Testis (tissue), 5 donors: ENCODE measurements at places on chromosomes 3 and 15.

DNA sequence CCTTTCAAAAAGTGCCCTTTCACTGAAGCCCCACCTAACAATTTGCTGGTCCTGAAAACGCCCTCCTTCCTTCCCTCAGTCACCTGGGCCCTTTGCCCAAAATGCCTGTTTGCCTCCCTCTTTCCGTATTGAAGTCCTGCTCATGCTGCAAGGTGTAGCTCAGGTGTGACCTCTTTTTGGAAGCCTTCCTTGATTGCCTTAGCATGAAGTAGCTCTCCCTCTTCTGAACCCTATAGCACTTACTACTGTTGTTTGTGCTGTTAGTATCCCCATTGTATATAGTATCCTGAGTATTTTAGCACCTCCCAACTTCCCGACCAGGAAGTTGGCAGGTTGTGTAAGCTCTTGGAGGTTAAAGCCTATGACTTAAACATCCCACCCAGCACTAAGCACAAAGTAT is 1.7 kb downstream of the PLS1 start:
- H3K27me3 ChIP-seq, result no peaks in the 10 kb centered on the region
- DNase-seq, result no peak
- H3K36me3 ChIP-seq, result no peaks in the 10 kb centered on the region
- no peak overlapping the region for H3K4me3 ChIP-seq
- no peak overlapping the region for H3K27ac ChIP-seq
- peaks cover 3% of the 10 kb centered on the region for H3K4me1 ChIP-seq

GRCh38 chr3:49844464-49845183 is 11.7 kb downstream of the TRAIP start:
- peaks cover 3% of the 10 kb centered on the region for H3K4me1 ChIP-seq
- H3K36me3 ChIP-seq, result no peaks in the 10 kb centered on the region
- H3K27ac ChIP-seq, result no peak overlapping the region

DNA sequence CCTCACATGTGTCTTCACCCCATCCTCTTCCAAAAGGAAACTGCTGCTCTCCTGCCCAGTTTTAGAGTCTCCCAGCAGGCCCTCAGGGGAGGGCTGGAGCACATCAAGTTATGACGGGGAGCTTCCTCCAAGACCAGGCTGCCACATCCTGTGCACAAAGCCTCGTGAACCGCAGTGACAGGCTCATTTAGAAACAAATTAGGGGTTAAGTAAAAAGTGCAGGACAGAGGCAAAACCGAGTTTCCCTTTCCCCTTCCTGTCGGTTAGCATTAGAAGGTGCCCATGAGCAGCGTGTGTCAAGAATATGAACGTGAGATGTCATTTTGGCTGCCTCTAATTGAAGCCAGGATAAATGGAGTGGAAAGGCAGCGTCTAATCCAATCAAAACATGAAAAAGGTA is 199.7 kb downstream of the ARRDC4 start:
- no peaks in the 10 kb centered on the region for H3K27me3 ChIP-seq
- no peaks in the 10 kb centered on the region for H3K4me1 ChIP-seq
- no peak overlapping the region for H3K4me3 ChIP-seq
- H3K36me3 ChIP-seq, result no peaks in the 10 kb centered on the region

GRCh38 chr3:11090551-11090950 is 63.7 kb upstream of the HRH1 start:
- H3K27me3 ChIP-seq, result no peaks in the 10 kb centered on the region
- H3K36me3 ChIP-seq, result no peaks in the 10 kb centered on the region
- DNase-seq, result no peak
- no peak overlapping the region for H3K4me3 ChIP-seq
- no peak overlapping the region for H3K27ac ChIP-seq

DNA sequence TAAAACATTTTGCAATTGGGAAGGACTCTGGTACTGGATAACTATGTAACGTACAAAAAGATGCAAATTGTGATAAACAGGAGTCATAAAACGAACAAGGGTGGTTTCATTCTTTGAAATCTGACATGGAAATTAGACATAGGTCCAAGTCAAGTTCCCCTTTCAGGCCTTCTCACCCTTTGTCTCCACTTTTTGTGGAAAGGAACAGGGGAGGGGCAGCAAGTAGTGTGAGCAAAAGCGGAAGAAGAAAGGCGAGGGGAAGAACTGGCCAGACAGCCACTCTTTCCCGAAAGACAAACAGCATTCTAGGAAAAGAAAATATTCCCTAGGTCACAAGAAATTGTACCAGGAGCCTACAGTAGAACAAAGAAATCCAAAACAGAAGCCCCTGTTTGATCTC is 52.6 kb downstream of the MCF2L2 start:
- H3K4me1 ChIP-seq, result no peaks in the 10 kb centered on the region
- H3K27ac ChIP-seq, result no peak overlapping the region
- H3K27me3 ChIP-seq, result no peaks in the 10 kb centered on the region
- H3K4me3 ChIP-seq, result no peak overlapping the region

GRCh38 chr3:114756506-114757279 is 390.4 kb downstream of the ZBTB20 start:
- H3K4me3 ChIP-seq, result no peak overlapping the region
- DNase-seq, result peak; percentile 25

GRCh38 chr15:68778876-68779275 is 41.8 kb downstream of the ANP32A start:
- H3K36me3 ChIP-seq, result no peaks in the 10 kb centered on the region
- no peaks in the 10 kb centered on the region for H3K27me3 ChIP-seq
- peaks cover 16% of the 10 kb centered on the region for H3K4me1 ChIP-seq
- no peak overlapping the region for H3K4me3 ChIP-seq
- H3K27ac ChIP-seq, result no peak overlapping the region

GRCh38 chr15:41558400-41559238 is at the start of gene TYRO3:
TYRO3 (plus strand) TSS chr15:41559212; CDS start chr15:41559258, 46 bp downstream.
- H3K27ac ChIP-seq, result peak within 1 kb of the TSS; percentile 89
- DNase-seq, result peak; percentile 75
- H3K4me1 ChIP-seq, result peaks cover 49% of the 10 kb centered on the region
- no peaks in the 10 kb centered on the region for H3K36me3 ChIP-seq
- H3K27me3 ChIP-seq, result no peaks in the 10 kb centered on the region

GRCh38 chr15:86572368-86572841 is 492.7 kb downstream of the AGBL1 start:
- peak overlapping the region; percentile 41 for H3K4me3 ChIP-seq
- no peaks in the 10 kb centered on the region for H3K27me3 ChIP-seq
- H3K4me1 ChIP-seq, result no peaks in the 10 kb centered on the region
- DNase-seq, result no peak

DNA sequence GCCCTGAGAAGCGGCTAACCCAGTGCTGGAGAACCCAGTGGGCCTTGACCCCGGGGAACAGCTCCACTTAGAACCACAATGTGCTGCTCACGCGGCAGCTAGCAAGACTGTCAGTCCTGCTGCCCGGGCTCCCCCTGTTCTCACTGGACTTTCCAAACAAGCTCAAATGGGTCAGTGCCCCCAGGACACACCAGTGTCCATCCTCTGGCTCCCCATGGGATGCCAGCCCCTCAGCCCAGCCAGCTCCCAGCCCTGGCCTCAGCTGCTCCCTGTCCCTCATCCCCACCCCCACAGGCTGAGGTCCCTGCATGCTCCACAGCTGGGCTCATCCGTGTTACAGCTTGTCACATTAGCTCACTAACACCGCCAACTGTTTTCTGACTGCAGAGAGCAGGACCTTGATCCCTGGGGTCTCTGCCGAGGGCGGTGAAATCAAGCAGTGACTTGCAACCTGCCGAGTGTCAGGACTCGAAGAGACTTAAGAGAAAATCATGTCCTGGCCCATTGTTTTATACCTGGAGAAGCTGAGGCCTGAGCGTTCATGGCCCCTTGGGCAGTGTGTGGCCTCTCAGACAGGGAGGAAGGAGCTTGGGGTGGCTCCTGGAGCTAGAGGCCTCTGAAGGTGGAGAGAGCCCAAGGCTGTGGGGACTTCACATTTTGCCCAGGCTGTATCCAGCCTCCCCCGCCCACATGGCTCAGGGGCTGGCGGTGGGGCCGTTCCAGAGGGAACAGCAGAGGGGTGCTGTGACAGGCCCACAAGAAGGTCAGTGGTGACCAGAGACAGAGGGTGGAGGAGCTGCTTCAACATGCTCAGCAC is 157.5 kb downstream of the MEGF11 start:
- DNase-seq, result no peak
- no peaks in the 10 kb centered on the region for H3K4me1 ChIP-seq
- no peak overlapping the region for H3K4me3 ChIP-seq
- H3K27me3 ChIP-seq, result no peaks in the 10 kb centered on the region

- H3K27ac ChIP-seq, result no peak overlapping the region
- no peak overlapping the region for H3K4me3 ChIP-seq
- no peaks in the 10 kb centered on the region for H3K4me1 ChIP-seq
- H3K27me3 ChIP-seq, result no peaks in the 10 kb centered on the region
- no peak for DNase-seq
Measured at GRCh38 chr3:85050821-85051220, 92.0 kb downstream of the CADM2 start.

DNA sequence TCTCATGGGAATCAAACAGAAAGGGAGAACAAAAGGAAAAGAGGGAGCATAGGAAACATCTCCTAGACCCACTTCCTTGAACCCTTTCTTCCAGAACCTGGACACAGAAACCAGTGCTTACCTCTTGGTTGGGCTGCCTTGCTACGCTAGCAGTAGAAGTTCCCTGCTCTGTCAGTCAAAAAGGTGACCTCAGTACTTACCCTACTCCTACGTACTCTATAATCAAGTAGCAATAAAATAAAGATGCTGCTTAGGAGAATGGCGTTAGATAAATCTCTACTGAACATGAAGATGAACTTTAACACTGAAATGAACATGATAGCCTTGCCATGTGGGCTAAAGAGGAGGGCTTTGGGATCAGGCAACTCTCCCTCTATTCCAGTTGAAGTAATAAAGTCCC is 7.4 kb downstream of the VEPH1 start:
- H3K36me3 ChIP-seq, result no peaks in the 10 kb centered on the region
- no peak overlapping the region for H3K27ac ChIP-seq
- no peaks in the 10 kb centered on the region for H3K27me3 ChIP-seq

GRCh38 chr15:58038426-58039078 is 27.0 kb downstream of the ALDH1A2 start:
- H3K27ac ChIP-seq, result no peak overlapping the region
- no peaks in the 10 kb centered on the region for H3K27me3 ChIP-seq
- H3K4me3 ChIP-seq, result no peak overlapping the region
- no peak for DNase-seq
- no peaks in the 10 kb centered on the region for H3K4me1 ChIP-seq

DNA sequence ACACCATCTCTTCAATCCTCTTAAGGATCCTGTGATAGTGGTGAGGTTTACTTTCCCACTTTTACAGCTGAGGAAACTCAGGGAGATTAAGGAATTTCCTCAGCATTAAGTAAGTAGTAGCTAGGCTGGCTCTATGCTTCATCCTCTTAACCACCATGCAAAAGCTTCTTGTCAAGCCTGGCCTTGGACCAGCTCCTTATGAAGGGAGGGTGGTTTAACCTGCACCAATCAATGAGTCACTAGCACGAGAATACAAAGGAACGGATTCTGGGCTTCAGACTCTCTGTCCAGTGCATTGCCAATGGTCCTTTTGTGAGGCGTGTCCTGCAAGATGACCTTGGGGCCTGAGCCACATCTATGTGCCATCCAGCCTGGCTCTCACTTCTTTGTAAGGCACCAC is 202.0 kb upstream of the CFAP20DC start:
- H3K4me1 ChIP-seq, result no peaks in the 10 kb centered on the region
- DNase-seq, result no peak
- H3K27ac ChIP-seq, result no peak overlapping the region

DNA sequence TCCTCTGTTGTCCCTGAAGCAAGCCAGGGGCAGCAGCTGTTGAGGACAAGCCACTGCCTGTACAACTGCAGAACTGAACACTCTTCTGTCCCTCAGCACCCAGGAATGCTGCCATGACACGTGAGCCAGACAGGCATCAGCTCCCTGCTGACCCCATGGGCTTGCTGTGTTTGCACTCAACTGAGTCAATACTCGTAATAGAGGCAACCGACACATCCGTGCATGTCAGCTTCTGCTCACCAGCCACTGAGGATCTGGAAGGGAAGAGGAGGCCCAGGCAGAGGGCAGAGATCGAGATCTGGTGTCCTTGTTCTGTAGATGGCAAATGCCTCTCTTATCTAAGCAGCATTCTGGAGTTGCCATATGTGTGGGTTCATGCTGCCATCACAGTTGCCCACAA is 54.3 kb upstream of the SEC61A1 start:
- H3K4me1 ChIP-seq, result no peaks in the 10 kb centered on the region
- no peaks in the 10 kb centered on the region for H3K36me3 ChIP-seq
- no peak for DNase-seq
- no peak overlapping the region for H3K4me3 ChIP-seq
- no peaks in the 10 kb centered on the region for H3K27me3 ChIP-seq

- no peaks in the 10 kb centered on the region for H3K36me3 ChIP-seq
- no peak overlapping the region for H3K4me3 ChIP-seq
- no peak overlapping the region for H3K27ac ChIP-seq
- H3K4me1 ChIP-seq, result no peaks in the 10 kb centered on the region
- H3K27me3 ChIP-seq, result no peaks in the 10 kb centered on the region
- DNase-seq, result no peak
Measured at GRCh38 chr3:152419748-152420147, 151.0 kb downstream of the MBNL1 start.

DNA sequence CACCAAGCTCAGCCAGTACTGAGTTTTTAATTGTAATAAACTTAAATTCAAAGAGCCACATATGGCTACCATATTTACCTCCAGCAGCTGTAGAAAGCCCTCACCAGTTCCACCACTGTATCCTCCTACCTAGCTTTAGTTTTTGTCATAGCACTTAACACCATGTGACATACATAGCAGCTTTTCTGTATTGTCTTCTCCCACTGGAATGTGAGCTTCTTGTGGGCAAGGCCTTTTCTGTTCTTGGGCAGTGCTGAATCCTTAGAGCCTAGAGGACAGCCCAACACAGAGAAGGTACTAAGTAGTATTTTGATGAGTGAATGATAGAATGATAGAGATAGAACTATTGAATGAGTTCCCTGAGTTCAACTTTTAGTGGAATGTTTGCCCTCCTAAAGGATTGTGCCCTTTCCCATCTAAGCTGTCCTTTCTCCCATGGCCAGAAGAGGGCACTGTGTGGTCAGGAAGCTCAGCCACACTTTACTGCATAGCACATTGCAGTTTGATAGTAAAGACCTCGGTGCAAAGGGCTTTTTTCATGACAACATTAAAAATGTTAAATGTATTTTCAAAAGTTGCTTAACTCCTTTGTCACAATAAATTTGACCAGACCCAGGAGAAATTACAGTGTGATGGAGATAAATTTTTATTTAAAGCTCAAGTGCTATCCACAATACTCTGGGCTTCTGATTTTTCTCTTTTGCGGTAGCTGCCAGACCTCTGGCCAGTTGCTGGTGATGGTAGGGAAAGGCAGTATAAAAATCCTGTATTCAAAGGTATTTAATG is 115.8 kb downstream of the GHSR start:
- no peak overlapping the region for H3K4me3 ChIP-seq
- no peaks in the 10 kb centered on the region for H3K4me1 ChIP-seq
- H3K27me3 ChIP-seq, result no peaks in the 10 kb centered on the region
- no peaks in the 10 kb centered on the region for H3K36me3 ChIP-seq
- H3K27ac ChIP-seq, result no peak overlapping the region

DNA sequence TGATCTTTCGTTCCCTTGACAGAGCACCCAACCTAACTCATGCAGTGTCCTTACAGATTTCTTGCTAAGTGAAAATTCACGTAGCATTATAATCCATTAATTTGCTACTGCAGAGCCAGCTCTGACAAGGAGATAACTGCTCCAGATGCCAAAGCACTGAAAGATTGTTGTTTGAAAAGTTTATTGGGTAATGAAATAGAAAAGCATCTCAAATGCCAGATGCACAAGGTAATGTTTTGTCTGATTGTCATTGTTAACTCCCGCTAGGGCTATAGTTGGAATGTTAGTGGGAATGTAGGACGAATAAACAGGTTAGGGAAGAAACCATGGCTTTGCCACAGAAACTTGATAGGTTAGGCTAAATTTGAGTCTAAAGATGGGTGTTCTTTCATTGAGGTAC is 20.2 kb upstream of the SLC2A2 start:
- no peaks in the 10 kb centered on the region for H3K4me1 ChIP-seq
- H3K36me3 ChIP-seq, result no peaks in the 10 kb centered on the region
- H3K27me3 ChIP-seq, result no peaks in the 10 kb centered on the region
- no peak for DNase-seq
- H3K27ac ChIP-seq, result no peak overlapping the region
